ENCODE measurements at places on chromosomes 3 and 15.
A peak's percentile ranks its signal among the peaks of the same experiment; 100 is the strongest.

GRCh38 chr15:32866454-32867312 lies 148.9 kb downstream of the GREM1 start:
- DNase-seq, result no peak

- DNase-seq, result no peak
Measured at GRCh38 chr3:36428445-36428844, 48.1 kb downstream of the STAC start.

GRCh38 chr15:23438816-23439466 lies 8.1 kb downstream of the GOLGA6L2 start:
- DNase-seq, result no peak

DNA sequence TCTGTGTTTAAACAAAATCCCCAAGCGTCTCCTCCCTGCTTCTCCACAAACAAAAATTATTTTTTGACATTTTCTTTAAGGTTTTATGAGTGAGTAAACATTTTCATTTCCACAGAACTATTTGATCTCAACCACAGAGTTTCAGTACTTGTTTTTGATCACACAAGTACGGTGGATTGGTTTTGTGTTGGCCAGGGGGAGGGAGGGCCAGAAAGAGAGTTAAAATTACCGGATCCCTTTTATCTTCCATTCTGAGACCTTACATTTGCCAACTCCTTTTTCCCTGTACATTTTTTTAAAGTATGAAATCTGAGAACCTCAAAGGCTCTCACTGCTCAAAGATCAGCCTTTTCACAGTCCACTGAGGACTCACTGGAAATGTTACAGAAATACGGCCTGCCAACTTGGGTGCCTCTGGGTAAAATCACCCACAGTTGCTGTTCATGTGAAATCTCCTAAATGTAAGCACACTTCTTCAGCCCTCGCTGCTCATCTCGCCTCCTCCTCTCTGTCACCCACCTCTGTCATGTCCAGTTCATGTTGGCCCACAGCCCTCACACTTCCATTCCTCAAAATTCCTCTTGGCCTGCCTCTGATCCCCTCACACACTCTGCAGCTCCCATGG lies 1.7 kb downstream of the HOMER2 start:
- no peak for DNase-seq

- no peak for DNase-seq
Measured at GRCh38 chr3:67462187-67462586, 192.2 kb downstream of the SUCLG2 start.

- no peak for DNase-seq
Measured at GRCh38 chr3:157906627-157907026, 199.6 kb downstream of the SHOX2 start.

DNA sequence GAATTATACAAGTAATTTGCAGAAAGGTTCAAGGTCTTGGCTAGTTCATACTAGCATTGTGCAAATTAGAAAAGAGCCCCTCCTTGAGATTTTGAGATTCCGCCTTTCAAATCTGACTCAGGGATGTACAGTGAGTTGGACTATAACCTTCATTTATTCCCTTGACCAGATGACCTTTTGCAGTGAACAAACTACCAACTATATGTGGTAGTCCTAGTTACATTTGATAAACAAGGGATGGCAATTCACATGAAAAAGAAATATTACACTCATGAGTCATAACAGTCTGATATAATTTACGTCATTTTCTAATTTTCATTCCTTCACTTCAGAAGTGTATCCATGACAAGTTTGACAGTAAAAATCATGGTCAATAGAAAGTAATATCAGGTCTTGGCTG lies 860.4 kb downstream of the ROBO1 start:
- DNase-seq, result no peak

- no peak for DNase-seq
Measured at GRCh38 chr15:76340803-76341365, 4.3 kb downstream of the ISL2 start.

GRCh38 chr15:32651229-32651837 lies 9.8 kb downstream of the SCG5 start:
- DNase-seq, result peak; percentile 18

GRCh38 chr3:56836276-56837163 lies 34.8 kb upstream of the ARHGEF3 start:
- DNase-seq, result no peak

DNA sequence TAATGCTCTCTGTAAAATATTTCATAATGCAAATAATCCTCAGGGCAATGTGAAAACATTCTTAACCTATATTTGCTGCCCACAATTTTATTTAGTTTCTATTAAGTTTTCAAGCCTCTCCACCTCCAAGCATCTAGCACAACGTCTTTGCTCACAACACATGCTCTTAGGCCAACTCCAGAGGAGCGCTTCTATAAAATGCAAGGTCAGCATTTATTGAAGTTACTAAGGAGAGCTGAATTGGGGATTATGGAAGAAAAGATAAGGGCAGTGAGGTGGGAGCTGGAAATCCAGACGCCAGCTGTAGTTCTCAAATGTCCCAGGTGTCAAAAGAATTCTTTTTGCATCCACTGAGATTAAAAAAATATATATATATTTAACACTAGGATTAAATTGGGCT lies 996 bp downstream of the RABL3 start:
- DNase-seq, result no peak

GRCh38 chr3:42263354-42264346 lies 2.3 kb downstream of the CCK start:
- DNase-seq, result no peak

GRCh38 chr3:126521122-126521891 lies 2.6 kb upstream of the CHST13 start:
- DNase-seq, result no peak

DNA sequence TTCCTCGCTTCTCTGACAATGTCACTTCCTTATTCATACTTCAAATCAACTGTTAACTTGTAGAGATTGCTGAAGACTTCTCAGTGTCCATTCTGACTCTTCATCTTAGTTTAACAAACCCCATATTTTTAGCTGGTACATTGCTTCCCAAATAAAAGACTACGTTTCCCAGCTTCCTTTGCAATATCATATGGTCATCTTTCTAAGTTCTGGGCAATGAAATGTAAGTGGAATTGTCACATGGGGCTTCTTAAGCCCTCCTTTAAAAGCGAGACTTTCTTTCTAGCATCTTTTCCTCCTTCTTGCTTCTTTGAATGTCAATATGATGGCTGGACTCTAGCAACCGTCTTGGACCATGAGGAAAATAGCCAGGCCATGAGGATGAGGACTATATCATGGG lies 239.0 kb downstream of the ZNF621 start:
- no peak for DNase-seq

DNA sequence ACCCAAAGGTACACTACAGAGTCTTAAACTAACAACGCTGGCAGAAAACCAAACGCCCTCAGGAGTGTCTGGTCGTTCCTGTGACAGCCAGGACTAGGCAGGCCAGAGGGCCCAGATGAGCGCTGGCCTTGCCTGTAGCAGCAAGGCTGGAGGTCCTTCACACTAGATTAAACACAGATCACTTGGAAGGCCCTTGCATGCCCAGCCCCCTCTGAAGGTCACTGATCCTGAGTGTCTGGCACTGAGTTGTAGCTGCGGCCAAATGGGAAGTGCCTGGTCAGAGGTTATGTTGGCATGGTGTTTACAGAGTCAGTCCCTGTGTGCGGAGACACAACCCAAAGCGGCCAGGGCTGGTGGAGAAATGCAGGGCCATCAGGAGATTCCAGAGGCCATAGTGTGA lies 58.9 kb downstream of the ZNF621 start:
- no peak for DNase-seq

- DNase-seq, result no peak
Measured at GRCh38 chr15:28879551-28879950, 6.2 kb upstream of the APBA2 start.

- no peak for DNase-seq
Measured at GRCh38 chr3:64108231-64108630, 84.9 kb upstream of the PSMD6 start.

GRCh38 chr15:72375501-72375845 lies 341 bp downstream of the HEXA start:
- no peak for DNase-seq

DNA sequence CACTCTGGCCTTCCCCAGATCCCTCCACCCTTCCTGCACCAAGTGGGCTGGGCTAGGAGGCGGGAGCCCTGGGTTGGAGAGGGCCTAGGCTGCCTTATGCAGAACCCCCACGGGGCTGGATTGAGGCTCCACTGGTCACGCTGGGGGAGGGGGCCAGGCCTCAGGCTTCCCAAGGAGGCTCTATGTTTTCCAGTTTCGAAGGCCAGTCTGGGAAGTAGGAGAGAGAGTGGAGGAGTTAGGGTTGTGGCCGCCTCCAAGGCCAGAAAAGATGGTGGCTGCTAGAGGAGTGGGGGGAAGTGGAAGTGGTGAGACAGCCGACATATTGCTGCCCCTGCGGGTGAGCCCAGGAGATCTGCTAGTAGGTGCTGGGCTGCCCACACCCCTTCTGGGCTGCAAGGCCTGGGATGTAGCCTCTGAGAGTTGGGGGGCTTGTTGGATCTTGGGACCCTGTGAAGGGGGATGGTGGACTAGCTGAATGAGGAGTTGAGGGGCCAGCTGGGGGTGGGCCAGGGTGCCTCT lies 1.2 kb downstream of the GNAI2 start:
- no peak for DNase-seq

- DNase-seq, result no peak
Measured at GRCh38 chr3:132486099-132486498, 68.8 kb downstream of the DNAJC13 start.

DNA sequence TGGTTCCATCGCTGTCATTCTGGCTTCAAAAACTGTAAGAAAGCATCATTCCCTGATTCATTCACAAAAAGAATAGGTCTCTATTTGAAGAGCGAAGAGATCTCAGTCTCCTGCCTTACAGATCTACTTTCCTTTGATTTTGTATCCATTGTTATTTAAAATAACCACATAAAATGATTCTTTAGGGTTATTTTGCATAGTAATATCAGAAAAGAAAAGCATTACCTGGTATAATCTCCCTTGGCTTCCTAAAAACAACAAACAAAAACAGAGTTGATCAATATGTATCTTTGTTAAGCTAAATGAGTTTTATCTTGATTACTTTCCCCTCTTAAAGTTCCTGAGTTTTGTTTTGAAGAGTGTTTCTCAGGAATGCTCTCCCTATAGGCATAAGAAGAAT lies 126.6 kb upstream of the LMOD3 start:
- DNase-seq, result no peak

DNA sequence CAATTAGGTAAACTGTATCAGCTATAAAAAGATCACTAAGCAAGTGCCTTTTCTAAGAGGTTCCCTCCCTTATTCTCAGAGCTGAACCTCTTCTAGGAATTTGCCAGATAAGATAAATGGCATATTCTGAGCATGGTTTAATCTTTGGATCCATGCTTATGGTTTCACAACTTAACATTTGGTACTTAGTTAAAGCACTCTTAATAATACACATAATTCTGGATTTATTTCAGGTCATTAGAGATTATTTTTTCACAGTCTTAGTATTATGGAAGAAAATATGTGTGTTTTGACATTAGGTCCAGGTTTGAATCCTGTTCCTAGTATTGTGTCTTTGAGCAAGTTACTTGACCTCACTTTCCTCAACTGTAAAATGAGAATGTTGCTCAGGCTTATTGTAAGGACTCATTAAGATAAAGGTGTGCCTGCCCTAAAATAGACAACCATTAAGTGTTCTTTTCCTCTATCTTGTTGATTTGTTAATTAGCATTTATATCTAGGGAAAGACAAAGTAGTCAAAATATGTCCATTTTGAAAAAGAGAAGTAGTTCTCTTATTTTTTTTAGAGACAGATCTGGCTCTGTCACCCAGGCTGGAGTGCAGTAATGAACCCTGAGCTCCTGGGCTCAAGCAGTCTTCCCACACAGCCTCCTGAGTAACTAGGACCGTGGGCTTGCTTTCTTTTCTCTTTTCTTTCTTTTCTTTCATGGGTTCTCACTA lies 43.4 kb downstream of the TSC22D2 start:
- no peak for DNase-seq

DNA sequence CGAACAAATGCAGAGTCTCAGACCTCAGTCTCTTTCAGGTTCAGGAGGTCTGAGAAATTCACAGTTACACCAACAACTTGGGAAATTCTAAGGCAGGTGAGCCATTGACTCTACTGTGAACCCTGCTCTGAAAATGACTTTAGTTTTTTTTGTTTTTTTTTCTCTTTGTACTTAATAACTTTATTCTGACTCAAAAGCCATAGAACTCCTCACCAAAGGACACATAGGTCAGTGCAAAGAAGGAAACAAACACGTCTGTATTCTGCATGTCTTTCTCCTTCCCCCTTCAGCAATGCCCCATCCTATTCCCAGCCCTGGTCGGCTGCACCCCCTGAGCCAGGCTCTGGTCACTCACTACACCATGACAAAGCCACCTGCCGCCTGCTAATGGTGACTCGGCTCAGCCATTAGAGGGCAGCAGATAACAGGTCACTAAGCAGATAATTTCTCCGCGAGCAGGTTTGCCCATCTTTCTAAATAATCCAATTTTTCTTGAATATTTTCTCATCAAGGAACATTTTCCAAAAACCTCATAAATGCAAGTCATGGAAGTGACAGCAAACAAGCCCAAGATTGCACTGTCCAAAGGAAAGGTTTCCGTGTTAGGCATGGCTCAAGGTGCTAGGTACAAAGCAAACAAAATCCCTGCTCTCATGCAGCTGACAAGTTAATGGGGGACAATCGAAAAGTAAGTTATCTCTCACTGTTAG lies 37.7 kb downstream of the TM4SF4 start:
- DNase-seq, result no peak

GRCh38 chr3:42762046-42762724 lies 10.9 kb downstream of the CCDC13 start:
- DNase-seq, result no peak

GRCh38 chr3:147518465-147518864 lies 109.3 kb downstream of the ZIC1 start:
- no peak for DNase-seq

- DNase-seq, result no peak
Measured at GRCh38 chr3:174270841-174271240, 588.3 kb upstream of the NAALADL2 start.

DNA sequence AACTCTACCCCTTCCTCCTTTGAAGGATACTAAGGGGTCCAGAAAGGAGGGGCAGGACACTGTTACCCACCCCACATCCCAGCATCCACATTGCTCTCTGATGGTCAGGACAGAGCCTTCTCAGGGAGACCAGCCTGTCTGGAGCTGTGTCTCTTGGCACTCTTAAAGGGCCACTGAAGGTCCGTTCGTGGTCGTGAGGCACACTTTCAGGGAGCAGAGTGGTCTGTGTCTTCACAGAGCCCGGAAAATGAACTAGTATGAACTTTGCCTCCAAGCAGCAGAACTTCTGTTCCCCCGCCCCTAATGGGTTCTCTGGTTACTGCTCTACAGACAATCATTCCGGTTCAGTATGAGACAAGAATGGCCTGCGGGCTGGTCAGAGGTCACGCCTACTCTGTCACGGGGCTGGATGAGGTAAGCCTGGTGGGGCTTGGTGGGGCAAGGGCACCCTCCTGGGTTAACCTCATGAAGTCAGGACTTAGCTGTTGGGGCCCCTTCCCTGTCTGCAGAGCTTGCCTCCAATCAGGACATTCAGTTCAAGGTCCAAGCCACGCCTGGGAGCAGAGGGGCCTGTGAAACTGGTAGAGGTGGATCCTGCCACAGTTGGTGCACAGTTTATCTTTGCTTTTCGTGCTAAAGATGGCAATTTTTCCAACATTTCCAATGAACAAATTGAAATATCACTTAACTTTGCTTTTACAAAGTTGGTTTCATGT lies 33.2 kb downstream of the CAPN3 start:
- DNase-seq, result no peak

GRCh38 chr3:33496449-33496848 lies 56.2 kb upstream of the UBP1 start:
- no peak for DNase-seq

All from stimulated activated naive CD4-positive, alpha-beta T cell (primary cell).